ENCODE measurements at places on chromosomes 4 and X.
A peak's percentile ranks its signal among the peaks of the same experiment; 100 is the strongest.

DNA sequence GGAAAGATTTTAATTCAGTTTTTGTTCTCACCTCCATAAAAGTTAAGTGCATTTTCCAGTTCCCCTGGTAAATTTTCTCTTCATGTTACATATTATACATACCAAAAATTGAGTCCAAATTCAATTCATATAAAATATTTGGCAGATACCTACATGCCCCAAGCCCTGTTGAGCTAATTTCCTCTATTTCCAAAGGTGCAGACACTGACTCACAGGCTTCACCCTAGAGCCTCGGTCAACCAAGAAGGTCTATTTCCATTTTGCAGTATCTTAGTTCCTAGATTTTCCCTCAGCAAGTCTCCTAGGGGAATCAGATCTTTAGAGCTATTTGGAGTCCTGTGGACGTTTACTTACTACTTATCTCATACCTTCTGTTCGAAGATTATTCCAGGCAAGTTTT lies 174.4 kb downstream of the TSPAN5 start:
- peak; percentile 37 for DNase-seq

- DNase-seq: no peak
These were observed 11.4 kb downstream of the SYN1 start for GRCh38 chrX:47608130-47608810.

DNA sequence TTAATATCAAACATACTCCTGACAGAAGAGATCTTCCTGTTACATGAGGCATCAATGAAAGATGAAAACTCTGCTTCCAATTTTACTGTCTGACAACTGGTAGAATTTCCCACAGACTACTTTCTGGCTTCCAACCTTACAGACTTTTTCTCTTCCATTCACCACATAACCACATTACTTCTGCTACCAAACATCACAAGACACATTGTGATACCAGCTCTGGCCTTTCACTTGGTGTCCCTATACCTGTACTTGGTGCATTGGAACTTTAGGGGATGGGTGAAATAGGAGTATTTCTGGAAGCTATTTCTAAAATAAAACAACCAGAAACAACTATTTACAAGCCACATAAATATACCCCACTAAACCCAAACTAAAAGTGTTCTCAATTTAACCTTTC lies 20.5 kb downstream of the AMTN start:
- no peak for DNase-seq

- DNase-seq: no peak
These were observed 89.4 kb downstream of the AMMECR1 start for GRCh38 chrX:110228453-110228852.

DNA sequence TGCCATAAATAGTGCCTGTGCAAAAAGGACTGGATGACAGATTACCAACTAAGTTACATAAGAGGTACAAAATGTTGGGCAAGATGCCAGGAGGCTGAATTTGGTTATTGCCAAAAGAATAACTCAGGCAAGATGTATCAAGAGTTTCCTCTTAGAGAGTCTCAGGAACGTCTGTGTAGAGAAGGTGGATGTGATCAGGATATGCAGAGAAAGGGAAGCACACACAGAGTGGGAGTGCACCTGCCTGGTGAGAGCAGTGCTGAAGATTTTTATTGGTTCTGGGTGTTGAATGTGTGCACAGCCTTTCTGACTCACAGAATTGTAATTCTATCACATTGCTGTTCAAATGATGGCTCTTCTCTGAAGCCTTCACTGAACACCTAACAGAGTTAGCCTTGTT lies 156.8 kb upstream of the HS3ST1 start:
- DNase-seq: peak; percentile 33

DNA sequence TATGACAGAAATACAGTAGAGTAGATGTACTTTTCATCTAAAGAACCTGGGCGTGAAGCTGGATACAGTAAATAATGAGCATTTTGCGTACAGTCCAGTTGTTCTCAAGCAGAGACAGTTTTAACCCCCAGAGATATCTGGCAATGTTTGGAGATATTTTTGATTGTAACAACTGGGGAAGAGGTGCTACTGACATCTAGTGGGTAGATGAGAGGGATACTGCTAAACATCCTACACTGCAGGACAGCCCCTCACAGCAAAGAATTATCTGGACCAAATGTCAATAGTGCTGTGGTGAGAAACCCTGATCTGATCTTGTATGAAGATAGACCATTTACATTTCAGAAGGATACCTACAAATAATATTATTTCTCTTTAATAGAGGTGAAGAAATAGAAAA lies 200.2 kb upstream of the FAM47A start:
- no peak for DNase-seq

DNA sequence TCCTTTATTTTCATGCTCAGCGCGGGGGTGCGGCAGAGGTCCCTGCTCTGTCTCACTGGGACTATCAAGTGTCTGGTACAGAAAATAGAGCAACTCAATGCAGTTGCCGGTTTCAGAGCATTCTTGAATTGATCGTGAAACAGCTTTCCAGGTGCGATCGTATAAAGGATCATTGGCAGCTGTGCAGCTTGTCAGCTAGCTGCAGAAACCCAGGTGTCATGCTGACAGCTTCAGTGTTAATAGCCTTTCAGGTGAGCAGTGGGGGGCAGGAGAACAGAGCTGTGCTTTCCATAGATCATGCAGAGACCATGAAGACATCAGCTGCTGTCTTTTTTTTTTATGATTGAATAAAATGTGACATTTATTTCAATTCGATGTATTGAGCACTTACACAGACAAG lies 583.9 kb downstream of the NLGN4X start:
- DNase-seq: no peak

DNA sequence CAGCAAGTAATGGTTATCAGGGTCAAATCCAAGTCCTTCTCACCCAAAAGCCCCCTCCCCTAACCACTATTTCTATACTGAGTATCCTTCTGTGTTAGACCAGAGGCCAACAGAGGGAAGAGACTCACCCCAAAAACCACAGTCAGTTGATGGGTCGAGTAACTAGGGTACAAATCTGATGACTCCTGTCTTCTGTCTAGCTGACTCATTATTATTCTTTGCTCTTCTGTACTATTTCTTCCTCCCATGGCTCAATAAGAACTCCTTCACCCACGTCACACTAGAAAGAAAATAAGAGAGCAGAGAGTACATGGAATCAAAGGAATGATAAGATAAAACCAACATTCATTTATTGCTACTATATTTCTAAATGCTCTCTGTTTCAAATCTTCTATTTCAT lies 2.0 kb downstream of the RAB40A start:
- no peak for DNase-seq

GRCh38 chrX:633043-633984 lies 2.7 kb downstream of the SHOX start:
- DNase-seq: no peak

DNA sequence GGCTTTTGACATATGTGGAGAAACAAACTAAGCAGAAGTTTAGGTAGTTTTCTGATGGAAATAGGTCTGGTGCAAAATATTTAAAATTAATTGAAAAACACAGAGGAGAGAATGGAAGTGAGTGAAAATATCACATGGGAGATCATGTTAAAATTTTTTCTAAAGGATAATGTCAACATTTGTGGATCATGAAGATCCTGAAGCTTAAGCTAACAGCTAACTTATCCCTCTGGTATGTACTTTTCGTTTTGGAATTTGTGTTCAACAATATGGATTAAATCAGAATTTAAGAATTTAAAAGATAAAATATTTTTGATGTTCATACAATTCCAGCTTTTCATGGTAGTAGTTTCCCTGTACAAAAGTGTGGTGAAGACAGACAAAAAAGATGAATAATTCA lies 572.8 kb upstream of the FAM241A start:
- DNase-seq: no peak

DNA sequence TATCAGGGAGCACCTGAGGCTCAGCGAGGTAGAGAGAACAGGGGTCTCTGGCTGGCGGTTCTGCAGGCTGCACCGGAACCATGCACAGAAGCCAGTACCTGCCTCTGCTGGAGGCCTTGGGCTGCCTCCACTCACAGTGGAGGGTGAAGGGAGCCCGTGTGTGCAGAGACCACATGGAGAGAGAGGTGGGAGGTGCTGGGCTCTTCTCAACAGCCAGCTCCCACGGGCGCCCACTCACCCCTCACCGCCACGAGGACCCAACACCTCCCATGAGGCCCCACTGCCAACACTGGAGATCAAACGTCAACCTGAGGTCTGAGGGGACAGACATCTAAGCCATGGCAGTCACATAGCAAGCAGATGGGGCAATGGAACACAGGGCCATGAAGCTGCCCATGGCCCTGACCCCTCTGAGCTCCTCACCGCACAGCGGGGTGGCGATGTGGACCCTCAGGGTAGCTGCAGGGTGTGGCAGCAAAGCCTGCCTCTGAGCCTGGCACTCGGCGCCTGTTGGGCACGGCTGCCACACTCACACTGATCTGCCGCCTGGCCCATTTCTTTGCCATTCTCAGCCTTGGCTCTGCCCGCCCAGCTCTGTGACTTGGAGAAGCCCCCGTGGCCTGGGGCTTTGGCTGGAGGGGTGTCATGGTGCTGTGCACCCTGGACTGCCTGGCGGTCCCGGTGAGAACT lies 44.8 kb downstream of the ADRA2C start:
- DNase-seq: no peak

GRCh38 chr4:184952522-184952921 lies 65.8 kb upstream of the HELT start:
- DNase-seq: no peak

DNA sequence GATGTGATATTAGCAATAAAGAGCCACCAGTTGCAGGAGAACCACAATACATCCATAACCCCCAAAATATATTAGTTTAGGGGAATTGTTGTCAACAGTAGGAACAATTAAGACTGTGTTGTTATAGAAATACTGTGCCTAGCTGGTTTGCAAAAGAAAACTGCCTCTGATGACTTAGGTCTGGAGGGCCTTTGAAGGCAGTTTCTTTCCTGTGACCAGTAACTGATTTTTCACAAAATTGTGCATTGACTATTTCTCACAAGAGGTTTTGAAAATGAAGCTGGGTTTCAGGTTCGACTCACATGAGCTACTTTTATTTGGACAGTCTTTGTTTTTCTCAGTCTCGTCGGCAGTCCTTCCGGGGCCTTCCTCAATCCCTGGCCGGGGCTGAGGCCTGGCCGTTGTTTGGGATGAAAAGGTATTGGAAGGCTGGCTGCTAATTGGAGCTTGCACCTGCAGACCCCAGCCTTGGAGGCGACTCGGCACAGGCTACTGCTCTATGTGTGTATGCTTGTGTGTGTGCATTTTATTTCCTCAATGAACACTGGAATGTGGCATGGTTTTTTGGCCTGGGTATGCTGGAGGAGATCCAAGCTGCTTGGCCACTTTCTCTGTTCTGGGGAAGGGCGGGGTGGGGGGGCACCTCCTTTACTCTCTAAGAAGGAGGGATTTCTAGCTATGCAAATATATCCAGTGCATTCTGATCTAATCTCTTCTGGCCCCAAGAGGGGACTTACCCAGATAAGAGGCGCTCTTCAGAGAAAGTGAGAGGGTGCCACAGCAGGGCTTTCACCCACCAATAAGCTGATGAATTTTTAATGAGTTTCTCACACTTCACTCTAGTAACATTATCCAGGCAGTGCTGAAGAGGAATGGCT lies 49.5 kb upstream of the LNX1 start:
- DNase-seq: no peak

- DNase-seq: peak; percentile 32
These were observed 209.1 kb upstream of the FAT1 start for GRCh38 chr4:186932631-186933187.

- DNase-seq: no peak
These were observed 958.3 kb upstream of the ADGRL3 start for GRCh38 chr4:60241866-60242265.

GRCh38 chr4:24775750-24776149 lies 19.6 kb upstream of the SOD3 start:
- DNase-seq: no peak

DNA sequence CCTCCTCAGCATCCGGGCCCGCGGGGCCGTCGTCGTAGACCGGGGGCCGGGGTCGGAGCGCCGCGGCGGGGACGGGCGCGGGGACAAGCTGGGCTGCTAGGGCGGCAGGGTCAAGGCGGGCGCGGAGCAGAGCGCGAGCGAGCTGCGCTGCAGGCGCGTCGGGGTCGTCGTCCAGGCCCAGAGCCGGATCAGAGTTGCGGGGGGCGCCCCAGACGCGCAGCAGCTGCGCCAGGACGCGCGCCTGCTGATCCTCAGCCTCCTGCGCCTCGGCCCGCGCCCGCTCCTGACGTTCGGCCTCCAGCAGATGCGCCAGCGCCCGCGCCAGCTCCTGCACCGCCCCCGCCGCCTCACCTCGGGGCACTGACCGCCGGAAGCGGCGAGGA lies 3.5 kb downstream of the PCSK1N start:
- DNase-seq: no peak

GRCh38 chr4:136551753-136552152 lies 980.5 kb downstream of the PCDH18 start:
- DNase-seq: no peak

Measured in urothelium cell line (cell line).